SK-N-SH (cell line): ENCODE measurements at places on chromosomes 7 and 10. TPM values are rescaled to one million over a fixed set of nuclear protein-coding genes. Genes with fewer than 3 reads are reported as not detected.

Gene STEAP1B
- 14.7 and 16.6 TPM in 2 replicates for polyA plus RNA-seq

Gene GBX1
- not detected in 2 replicates for polyA plus RNA-seq

Gene KEL
- polyA plus RNA-seq = 0.05 and 0.18 TPM in 2 replicates

Gene LLCFC1
- not detected in 2 replicates for polyA plus RNA-seq

Gene RP9
- 31.6 and 32.0 TPM in 2 replicates for polyA plus RNA-seq

Gene C10orf62
- 0.07 and 0.19 TPM in 2 replicates for polyA plus RNA-seq
